ENCODE measurements at places on chromosomes 6 and 20.

GRCh38 chr6:131958095-131958494 is 6.9 kb upstream of the CCN2 start:
- no peak for DNase-seq
- no peak overlapping the region for H3K4me3 ChIP-seq
- H3K27ac ChIP-seq, result no peak overlapping the region
- H3K36me3 ChIP-seq, result no peaks in the 10 kb centered on the region

GRCh38 chr6:155366325-155366724 is 52.0 kb upstream of the TFB1M start:
- H3K36me3 ChIP-seq, result no peaks in the 10 kb centered on the region
- no peaks in the 10 kb centered on the region for H3K27me3 ChIP-seq
- H3K4me3 ChIP-seq, result no peak overlapping the region
- no peak overlapping the region for H3K27ac ChIP-seq

GRCh38 chr6:149054559-149055194 is 262.8 kb upstream of the TAB2 start:
- no peak for DNase-seq
- H3K27ac ChIP-seq, result no peak overlapping the region
- H3K4me1 ChIP-seq, result no peaks in the 10 kb centered on the region

- H3K27me3 ChIP-seq, result no peaks in the 10 kb centered on the region
- peaks cover 7% of the 10 kb centered on the region for H3K36me3 ChIP-seq
- DNase-seq, result no peak
- H3K4me1 ChIP-seq, result peaks cover 6% of the 10 kb centered on the region
These were observed 880 bp downstream of the ADNP start for GRCh38 chr20:50930139-50930975.

DNA sequence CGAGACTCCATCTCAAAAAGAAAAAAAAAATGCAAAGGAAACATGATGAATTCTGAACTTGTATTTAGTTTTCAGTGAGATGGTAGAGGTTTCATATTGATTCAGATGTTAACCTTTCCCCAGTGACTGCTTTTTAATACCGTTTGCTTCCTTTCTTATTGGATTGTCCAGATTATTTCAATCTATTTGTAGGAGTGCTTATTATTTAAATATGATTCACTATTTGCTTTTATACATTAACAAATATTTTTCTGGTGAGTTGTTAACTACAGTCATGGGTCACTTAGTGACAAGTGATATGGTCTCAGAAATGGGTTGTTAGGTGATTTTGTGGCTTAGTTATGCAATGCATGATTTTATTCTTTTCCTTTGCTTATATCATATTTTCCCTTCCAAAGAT is 8.4 kb downstream of the PI3 start:
- no peak overlapping the region for H3K27ac ChIP-seq
- H3K4me1 ChIP-seq, result no peaks in the 10 kb centered on the region
- H3K36me3 ChIP-seq, result no peaks in the 10 kb centered on the region
- H3K27me3 ChIP-seq, result no peaks in the 10 kb centered on the region

- H3K4me1 ChIP-seq, result no peaks in the 10 kb centered on the region
- DNase-seq, result no peak
- no peak overlapping the region for H3K4me3 ChIP-seq
- H3K27me3 ChIP-seq, result no peaks in the 10 kb centered on the region
- H3K27ac ChIP-seq, result no peak overlapping the region
These were observed 194.0 kb upstream of the RNF217 start for GRCh38 chr6:124768224-124768623.

GRCh38 chr20:62363920-62364851 is 2.9 kb downstream of the LAMA5 start:
- H3K4me1 ChIP-seq, result peaks cover 17% of the 10 kb centered on the region
- DNase-seq, result no peak
- H3K27ac ChIP-seq, result no peak overlapping the region
- peaks cover 5% of the 10 kb centered on the region for H3K36me3 ChIP-seq

DNA sequence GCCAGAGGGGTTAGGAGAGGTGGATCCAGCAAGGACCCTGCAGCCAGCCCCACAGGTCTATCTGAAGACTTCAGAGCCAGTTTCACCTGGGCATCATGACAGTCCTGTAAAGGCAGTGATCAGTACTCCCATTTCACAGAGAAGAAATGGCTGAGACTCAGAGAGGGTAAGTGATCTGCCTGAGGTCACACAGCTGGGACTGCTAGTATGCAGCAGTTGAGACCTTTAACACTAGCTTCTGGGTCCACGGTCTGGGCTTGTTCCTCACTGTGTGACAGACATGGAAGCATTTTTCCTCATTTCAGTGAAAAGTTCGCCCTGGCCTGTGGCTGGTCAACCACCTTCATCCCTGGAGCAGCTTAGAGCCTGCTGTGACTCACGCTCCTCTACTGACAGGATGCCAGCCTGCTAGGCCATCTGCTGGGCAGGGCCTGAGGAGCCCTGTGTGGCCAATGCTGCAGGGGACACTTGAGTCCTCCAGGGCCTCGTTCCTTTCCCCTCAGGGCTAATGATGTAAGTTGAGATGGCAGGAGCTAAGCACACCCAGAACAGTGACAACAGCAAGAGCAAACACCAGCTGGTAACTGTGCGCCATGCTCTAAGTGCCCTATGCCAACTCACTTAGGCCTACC is 192.0 kb downstream of the LRFN2 start:
- no peaks in the 10 kb centered on the region for H3K27me3 ChIP-seq
- H3K36me3 ChIP-seq, result no peaks in the 10 kb centered on the region
- no peak for DNase-seq
- H3K4me1 ChIP-seq, result no peaks in the 10 kb centered on the region
- no peak overlapping the region for H3K4me3 ChIP-seq

DNA sequence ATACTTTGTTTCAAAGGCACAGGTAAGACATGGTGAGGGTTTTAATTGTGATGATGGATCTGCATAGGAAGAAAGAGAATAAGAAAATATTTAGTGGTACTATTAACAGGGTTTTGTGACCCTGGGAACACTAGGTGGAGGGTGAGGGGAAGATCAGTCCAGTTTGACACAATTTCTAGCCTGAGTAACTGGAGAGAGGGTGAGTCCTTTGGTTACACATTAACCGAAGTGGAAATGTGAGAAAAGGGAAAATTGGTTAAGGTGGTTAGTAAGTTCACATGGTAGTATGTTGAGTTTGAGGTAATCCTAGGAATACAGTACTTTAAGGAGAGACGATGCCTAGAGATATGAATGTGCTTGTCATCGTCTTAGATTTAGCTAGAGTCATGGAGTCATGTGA is 54.8 kb upstream of the POU3F2 start:
- H3K4me3 ChIP-seq, result no peak overlapping the region
- no peak overlapping the region for H3K27ac ChIP-seq
- H3K36me3 ChIP-seq, result no peaks in the 10 kb centered on the region
- no peak for DNase-seq
- no peaks in the 10 kb centered on the region for H3K4me1 ChIP-seq
- H3K27me3 ChIP-seq, result no peaks in the 10 kb centered on the region

- no peak overlapping the region for H3K27ac ChIP-seq
- H3K4me1 ChIP-seq, result no peaks in the 10 kb centered on the region
- no peaks in the 10 kb centered on the region for H3K36me3 ChIP-seq
- no peak overlapping the region for H3K4me3 ChIP-seq
- DNase-seq, result no peak
These were observed 126.9 kb downstream of the TRMT11 start for GRCh38 chr6:126113261-126113660.

DNA sequence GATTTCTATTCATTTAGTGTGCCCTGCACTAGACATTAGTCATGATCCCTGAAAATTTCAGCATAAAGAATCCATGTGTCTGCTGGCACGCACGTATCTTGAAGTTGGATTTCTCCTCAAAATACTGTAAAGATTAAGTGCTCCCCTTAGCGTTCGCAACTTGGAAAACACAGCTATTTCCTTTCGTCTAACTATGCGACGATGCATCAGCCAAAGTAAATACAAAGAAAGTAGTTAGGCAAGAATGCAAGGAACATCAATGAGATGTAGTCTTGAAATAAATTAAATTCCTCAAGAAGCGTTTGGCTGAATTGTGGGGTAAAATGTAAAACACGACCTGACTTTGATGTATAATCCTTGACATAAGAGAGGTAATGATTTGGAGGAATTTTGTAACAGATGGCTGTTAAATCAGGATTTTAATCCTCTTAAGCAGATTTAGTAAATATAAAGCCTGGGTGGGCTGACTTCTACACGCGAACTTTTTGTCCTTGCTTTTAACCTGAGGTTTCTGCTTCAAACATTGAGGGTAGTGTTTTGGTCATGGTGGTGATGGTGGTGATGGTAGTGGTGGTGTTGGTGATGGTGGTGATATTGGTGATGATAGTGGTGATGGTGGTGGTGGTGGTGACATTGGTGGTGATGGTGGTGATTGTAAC is 88.2 kb downstream of the FOXF2 start:
- H3K27ac ChIP-seq, result no peak overlapping the region
- no peaks in the 10 kb centered on the region for H3K36me3 ChIP-seq
- H3K4me1 ChIP-seq, result peaks cover 28% of the 10 kb centered on the region

- H3K4me1 ChIP-seq, result peaks cover 8% of the 10 kb centered on the region
- H3K27me3 ChIP-seq, result no peaks in the 10 kb centered on the region
- DNase-seq, result peak; percentile 80
- H3K36me3 ChIP-seq, result peaks cover 4% of the 10 kb centered on the region
- H3K4me3 ChIP-seq, result no peak overlapping the region
These were observed 15.5 kb upstream of the CLDN20 start for GRCh38 chr6:155248008-155249001.

DNA sequence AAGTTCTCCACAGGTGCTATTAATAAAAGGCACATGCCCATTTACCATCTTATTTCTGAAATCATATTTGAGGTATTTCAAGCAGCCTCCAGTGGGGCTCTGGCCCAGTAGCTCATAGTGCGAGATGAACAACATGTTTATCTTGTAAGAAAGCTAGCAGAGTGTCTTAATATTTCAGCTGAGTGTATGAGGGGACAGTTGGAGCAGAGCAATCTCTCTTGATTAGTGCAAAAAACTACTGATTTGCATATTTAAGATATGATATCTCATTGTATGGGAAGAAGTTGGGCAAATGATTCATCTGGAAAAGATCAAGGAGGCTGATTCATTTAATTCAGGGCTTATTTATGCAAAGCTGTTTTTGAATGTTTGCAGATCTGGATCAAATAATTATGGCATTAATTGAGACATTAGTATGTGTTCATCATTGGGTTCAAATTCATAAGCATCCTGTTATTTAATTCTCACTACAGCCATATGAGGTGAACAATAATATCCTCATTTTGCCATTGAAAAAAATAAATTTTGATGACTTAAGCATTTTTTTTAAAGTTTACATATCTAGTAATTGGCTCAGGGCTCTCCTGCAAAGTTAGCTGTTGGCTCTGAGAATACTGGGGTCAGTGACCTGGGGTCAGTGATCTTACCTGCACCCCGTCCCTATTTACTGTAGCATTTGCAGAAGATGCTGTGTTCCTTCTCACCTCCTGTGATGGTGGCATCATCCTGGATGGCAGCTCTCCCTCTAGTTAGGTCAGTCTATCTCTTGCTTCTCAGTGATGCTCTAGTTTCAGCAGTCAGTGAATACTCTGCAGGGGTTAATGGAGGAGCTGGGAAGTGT is 24.1 kb upstream of the GCLC start:
- no peaks in the 10 kb centered on the region for H3K27me3 ChIP-seq
- H3K36me3 ChIP-seq, result no peaks in the 10 kb centered on the region
- no peak overlapping the region for H3K27ac ChIP-seq
- no peak for DNase-seq
- H3K4me3 ChIP-seq, result no peak overlapping the region
- no peaks in the 10 kb centered on the region for H3K4me1 ChIP-seq

DNA sequence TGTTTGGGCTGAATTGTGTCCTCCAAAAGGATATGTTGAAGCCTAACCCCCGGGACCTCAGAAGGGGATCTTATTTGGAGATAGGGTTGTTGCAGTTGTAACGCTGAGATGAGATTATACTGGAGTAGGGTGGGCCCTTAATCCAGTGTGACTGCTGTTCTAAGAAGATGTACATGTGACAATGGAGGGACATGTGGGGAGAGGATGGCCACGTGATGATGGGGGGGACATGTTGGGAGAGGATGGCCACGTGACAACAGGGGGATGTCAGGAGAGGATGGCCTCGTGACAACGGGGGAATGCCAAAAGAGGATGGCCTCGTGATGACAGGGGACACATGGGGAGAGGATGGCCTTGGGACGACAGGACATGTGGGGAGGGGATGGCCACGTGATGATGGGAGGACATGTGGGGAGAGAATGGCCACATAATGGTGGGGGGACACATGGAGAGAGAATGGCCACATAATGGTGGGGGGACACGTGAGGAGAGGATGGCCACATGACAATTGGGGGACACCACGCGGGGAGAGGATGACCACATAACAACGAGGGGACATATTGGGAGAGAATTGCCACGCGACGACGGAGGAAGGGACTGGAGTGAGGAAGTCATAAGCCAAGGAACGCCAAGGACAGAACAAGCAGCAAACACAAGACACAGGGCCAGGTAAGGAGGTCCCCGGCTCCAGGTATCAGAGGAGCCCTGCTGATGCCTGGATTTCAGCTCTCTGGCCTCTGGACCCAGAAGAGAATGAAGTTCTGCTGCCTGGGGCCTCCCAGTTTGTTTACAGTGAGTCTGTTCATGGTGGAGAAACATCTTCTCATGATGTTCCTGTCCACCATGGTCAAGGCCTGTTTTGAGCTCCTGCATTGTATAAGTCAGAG is 29.2 kb downstream of the SYNJ2 start:
- no peaks in the 10 kb centered on the region for H3K27me3 ChIP-seq
- H3K27ac ChIP-seq, result no peak overlapping the region
- H3K4me3 ChIP-seq, result no peak overlapping the region

DNA sequence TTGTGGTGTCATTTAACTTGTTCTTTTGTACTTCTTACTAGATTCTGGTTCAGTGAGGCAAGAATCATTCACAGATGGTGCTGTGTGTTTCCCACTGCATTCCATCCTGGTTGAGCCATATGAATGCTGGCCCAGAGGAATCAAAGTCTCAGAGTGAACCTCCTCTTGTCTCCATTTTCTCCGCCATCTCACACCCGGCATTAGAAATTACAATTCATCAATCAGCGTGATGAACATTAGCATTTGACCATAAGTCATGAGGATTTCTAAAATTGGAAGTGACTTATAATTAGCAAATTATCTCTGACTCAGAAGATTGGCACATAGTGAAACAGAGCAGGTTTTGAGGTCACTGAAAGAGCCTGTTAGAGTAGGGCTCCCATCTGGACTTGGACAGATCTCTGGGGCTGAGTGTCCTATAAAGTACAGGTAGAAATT is 25.2 kb downstream of the TNFAIP3 start:
- no peaks in the 10 kb centered on the region for H3K27me3 ChIP-seq
- H3K4me1 ChIP-seq, result peaks cover 16% of the 10 kb centered on the region
- DNase-seq, result peak; percentile 92
- H3K27ac ChIP-seq, result peak overlapping the region; percentile 86
- H3K4me3 ChIP-seq, result no peak overlapping the region
- no peaks in the 10 kb centered on the region for H3K36me3 ChIP-seq
